ENCODE measurements at places on chromosomes 3 and 15.

- no peak for DNase-seq
Measured at GRCh38 chr15:75348562-75349350, 1.9 kb downstream of the NEIL1 start.

- DNase-seq = no peak
Measured at GRCh38 chr3:194125442-194125841, 10.5 kb upstream of the HES1 start.

DNA sequence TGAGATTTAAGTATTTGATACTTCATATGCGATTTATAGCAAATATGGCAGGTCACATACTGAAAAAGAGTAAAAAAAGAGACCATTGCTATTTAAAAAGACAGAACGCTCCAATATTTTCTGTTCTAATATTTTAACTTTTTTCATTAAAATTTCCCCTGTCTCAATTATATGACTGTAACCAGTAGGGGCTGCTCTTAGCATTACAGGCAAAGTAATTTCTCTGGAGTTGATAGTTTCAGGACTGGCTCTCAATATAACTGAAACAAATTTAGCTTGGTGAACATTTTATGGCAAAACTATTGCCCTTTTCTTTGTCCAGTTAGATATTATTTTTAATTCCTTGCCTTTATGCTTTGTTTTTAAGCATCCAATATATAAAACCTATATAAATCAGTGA lies 286.3 kb upstream of the ROBO2 start:
- DNase-seq = no peak

DNA sequence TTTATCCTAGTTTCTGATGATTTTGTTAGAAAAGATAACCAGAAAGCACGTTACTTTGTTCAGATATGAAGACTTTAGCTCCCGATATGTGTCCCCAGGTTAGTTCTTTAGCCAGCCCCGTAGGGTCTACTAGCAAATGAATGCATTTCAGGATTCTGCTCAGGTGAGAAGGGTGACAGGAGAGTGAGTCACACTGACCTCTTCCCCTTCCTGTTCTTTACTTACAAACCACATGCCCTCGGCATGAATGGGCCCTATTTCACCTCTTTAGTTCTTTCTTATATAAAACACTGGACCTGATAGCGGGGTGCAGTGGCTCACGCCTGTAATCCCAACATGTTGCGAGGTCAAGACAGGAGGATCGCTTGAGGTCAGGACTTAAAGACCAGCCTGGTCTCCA lies 98.4 kb downstream of the SLC49A4 start:
- no peak for DNase-seq

DNA sequence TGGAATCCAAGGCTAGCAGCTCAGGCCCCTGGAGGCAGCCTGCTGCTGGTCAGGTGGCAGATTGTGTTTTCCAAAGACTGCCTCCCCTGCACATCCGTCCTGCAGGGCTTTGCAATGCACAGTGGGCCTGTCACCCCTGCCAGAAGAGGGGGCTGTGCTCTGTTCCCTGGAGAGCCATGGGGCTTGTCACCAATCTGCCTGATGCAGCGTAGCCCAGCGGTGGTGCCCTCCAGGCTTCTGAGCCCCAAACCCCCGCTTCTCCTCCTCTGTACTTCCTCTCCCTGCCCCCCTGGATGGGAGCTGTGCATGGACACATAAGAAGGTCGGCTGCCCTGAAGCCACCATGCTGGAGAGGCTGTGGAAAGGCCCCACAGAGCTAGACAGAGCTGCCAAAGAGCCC lies 10.0 kb upstream of the PLXNA1 start:
- no peak for DNase-seq

DNA sequence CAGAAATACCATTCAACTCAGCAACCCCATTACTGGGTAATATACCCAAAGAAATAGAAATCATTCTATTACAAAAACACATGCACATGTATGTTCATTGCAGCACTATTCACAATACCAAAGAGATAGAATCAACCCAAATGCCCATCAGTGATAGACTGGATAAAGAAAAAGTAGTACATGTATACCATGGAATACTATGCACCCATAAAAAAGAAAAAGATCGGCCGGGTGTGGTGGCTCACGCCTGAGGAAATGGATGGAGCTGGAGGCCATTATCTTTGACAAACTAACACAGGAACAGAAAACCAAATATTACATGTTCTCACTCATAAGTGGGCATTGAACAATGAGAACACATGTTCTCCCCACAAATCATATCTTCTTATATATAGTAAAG lies 75.7 kb upstream of the TNFSF10 start:
- DNase-seq = no peak

GRCh38 chr3:56998076-56998529 lies 62.4 kb upstream of the SPATA12 start:
- no peak for DNase-seq

DNA sequence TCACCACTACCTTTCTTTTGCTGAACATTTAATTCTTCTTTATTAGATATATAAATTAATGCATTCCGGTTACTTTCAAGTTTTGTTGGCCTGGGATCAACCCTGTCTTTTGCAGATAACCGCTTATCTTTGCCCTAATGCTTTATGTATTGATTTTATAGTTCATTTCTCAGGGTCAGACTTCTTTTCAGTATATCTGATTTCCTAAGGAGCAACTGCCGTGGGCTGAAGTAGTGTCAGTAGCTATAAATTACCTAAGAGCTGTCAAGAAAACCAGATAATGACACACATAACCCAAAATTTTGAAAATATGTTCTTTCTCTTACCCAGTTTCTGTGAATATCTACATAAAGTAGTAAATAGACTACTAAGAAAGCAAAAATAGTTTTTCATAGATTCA lies 38.0 kb downstream of the COL6A5 start:
- no peak for DNase-seq

DNA sequence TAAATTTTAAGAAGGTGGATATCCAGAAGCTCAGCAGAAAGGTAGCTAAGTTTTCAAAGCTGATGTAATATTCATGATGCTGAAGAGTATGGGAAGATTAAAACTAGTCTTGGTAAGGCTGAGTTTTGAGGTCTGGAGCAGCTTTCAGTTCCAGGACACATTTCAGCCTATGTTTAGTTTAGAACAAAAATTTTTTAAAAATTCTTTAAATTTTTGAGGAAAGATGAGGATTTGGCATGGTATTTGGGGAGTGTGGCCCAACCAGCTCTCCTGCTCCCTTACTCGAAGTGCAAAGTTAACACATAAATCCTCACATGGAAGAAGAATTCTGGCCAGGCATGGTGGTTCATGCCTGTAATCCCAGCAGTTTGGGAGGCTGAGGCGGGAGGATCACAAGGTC lies 1039.1 kb downstream of the NAALADL2 start:
- no peak for DNase-seq

Measured in activated naive CD8-positive, alpha-beta T cell treated with anti-CD3 and anti-CD28 coated beads, Interleukin-2, amount 50 U/mL, for 24 hours (primary cell).